ENCODE measurements at places on chromosomes 5 and 9. TPM values are rescaled to one million over a fixed set of nuclear protein-coding genes. Genes with fewer than 3 reads are reported as not detected.

MYORG gene
- total RNA-seq: 2.4 TPM

PCDH1 gene
- total RNA-seq: 41.2 TPM

ZFYVE16 gene
- 36.3 TPM for total RNA-seq

TMEM252 gene
- not detected for total RNA-seq

C1QTNF3 gene
- 12.6 TPM for total RNA-seq

ZFP2 gene
- 8.2 TPM for total RNA-seq

ST8SIA4 gene
- 76.2 TPM for total RNA-seq

GFPT2 gene
- total RNA-seq: 11.0 TPM

TAF1L gene
- total RNA-seq: under 0.01 TPM

ZNF300 gene
- total RNA-seq: 90.9 TPM

PCDHA1 gene
- total RNA-seq: 8.6 TPM

C9orf152 gene
- not detected for total RNA-seq

CYLC2 gene
- total RNA-seq: not detected

SLC6A19 gene
- total RNA-seq: not detected

FIBCD1 gene
- total RNA-seq: 0.82 TPM

GRAMD2B gene
- total RNA-seq: 6.5 TPM

PCDHB6 gene
- total RNA-seq: 3.3 TPM

DAPK1 gene
- total RNA-seq: 66.0 TPM

ANKRD18A gene
- 1.6 TPM for total RNA-seq

ROR2 gene
- 0.82 TPM for total RNA-seq

KCNV2 gene
- not detected for total RNA-seq

GFI1B gene
- 0.41 TPM for total RNA-seq

IFT74 gene
- total RNA-seq: 17.5 TPM

ANKDD1B gene
- 1.2 TPM for total RNA-seq

PHF24 gene
- 19.2 TPM for total RNA-seq

TMEM141 gene
- 17.1 TPM for total RNA-seq

SLC30A5 gene
- 66.0 TPM for total RNA-seq

PCDHB1 gene
- total RNA-seq: 0.82 TPM

FAM120AOS gene
- total RNA-seq: 24.1 TPM

CCNG1 gene
- 133 TPM for total RNA-seq

WNK2 gene
- total RNA-seq: 12.6 TPM

HEMGN gene
- total RNA-seq: 3.7 TPM

ELOVL7 gene
- 4.1 TPM for total RNA-seq

LCP2 gene
- 1.2 TPM for total RNA-seq

SOHLH1 gene
- total RNA-seq: not detected

SLC23A1 gene
- not detected for total RNA-seq

NMUR2 gene
- total RNA-seq: not detected

STRBP gene
- total RNA-seq: 84.8 TPM

PDCD1LG2 gene
- total RNA-seq: 0.41 TPM

CDK5RAP2 gene
- total RNA-seq: 41.2 TPM

TAL2 gene
- total RNA-seq: 13.5 TPM

N4BP3 gene
- total RNA-seq: 4.1 TPM

SLC25A2 gene
- total RNA-seq: not detected

PCDHGA5 gene
- 5.7 TPM for total RNA-seq

PPIC gene
- 2.9 TPM for total RNA-seq

SYNPO gene
- total RNA-seq: 3.7 TPM

RGS3 gene
- 11.4 TPM for total RNA-seq

MZB1 gene
- total RNA-seq: not detected

ZNF79 gene
- total RNA-seq: 12.2 TPM

ASB6 gene
- total RNA-seq: 10.6 TPM

ANKRA2 gene
- total RNA-seq: 38.7 TPM
